Astrocyte (in vitro differentiated cells and primary cell): ENCODE measurements at places on chromosomes 11 and 22. TPM values are rescaled to one million over a fixed set of nuclear protein-coding genes. Genes with fewer than 3 reads are reported as not detected.

- no peak for DNase-seq
Observed at GRCh38 chr22:35359380-35360065, 21.4 kb upstream of the HMOX1 start.

- DNase-seq = peak; percentile 44
Observed at GRCh38 chr11:18243783-18244362, 4.6 kb downstream of the SAA2 start.

DNA sequence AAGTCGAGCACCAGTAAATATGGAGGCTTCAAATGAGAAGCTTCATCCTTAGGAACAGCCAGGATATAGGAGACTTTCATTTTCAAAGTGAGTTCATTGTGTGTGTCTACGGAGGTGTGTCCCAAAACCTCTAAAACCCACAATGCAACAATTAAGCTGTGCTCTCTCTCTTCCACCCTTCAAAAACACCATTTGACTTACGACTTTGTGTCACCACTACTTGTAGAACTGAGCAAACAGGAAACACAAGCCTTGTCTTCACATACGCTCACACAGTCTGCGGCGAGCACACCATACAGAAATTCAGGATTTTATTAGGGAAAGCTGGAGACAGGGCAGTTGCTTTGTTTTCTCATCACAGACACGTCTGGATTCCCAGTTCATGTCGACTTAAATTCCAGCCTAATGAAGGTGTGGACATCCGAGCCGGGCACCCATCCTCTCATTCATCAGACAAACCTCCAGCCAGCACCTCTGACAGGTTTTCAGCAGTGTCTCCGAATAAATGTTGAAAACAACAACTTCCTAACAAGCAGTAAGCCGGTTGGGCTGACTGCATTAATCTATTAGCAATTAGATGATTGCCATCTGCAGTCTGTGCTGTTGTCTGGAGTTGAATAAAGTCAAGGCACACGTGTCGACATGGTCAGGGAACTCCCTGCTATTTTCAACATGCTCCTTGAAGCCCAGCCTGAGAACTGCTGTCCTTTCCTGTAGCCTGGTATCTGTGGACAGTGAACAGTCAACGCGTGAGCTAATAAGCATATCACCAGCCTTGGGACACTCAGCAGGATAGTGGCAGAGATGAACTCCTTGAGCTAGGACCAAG is 1411.1 kb downstream of the BRD1 start:
- no peak for DNase-seq

GRCh38 chr22:39179401-39179827 is 26.9 kb upstream of the CBX7 start:
- DNase-seq = no peak

ANO9 gene
- total RNA-seq = 0.82 and 1.9 TPM in 2 replicates

DNA sequence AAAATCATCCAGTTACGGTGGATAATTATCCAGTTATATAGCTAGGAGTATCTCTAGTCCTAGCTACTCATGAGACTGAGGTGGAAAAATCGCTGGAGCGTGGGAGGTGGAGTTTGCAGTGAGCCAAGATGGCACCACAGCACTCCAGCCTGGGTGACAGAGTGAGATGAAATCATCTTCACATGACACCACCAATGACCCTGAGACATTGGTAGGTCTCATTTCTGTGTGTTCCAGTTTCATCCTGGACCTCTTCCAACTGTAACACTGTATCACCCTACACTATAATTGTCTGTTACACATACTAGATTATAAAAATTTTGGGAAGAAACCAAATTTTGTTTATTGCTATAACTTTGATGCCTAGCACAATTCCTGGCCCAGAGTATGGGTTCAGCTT is 446.8 kb downstream of the TMEM135 start:
- no peak for DNase-seq

RHOG gene
- total RNA-seq = 54.5 and 54.7 TPM in 2 replicates

CRACR2B gene
- total RNA-seq = 2.6 TPM in 2 replicates

- DNase-seq = no peak
Observed at GRCh38 chr11:61861634-61862033, 29.7 kb downstream of the FADS3 start.

DNA sequence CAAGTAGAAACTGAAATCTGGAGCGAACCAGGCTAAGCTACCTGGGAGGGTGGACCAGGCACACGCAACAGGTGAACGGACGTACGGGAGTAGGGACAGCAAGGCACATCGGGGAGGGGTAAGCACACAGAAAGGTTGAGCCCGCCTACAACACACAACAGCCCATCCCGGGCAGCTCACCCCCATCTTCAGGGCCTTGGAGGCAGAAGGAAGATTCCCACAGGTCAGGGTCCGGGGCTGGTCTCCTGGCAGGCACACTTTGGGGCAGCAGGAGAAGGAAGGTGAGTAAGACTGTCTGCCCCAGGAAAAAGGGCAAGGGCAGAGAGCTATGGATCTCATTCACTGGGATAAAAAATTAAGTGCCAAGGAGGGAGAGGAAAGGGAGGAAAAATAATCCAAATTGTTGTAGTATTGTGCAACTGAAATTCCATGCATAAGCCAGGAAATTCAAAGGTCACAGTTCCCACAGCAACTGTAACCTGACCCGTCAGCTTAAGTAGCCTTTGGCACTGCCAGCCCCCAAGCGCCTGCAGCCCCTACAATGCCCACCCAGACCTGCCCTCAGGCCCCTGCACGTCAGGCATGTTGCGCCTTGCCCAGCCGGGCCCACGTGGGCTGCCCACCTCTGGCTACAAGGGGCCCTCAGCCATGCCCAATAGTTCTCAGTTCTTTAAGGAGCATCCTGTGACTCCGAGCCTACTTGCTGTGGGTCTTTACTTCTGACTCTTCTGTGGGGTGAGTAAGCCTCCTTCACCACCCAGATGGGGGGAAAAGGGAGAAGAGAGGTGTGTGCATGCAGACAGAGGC is 51.8 kb downstream of the MICAL3 start:
- peak; percentile 82 for DNase-seq

ZBTB16 gene
- 0.36 and 0.50 TPM in 2 replicates for total RNA-seq

TUB gene
- 5.7 and 6.0 TPM in 2 replicates for total RNA-seq

GRCh38 chr22:23753385-23753784 is 840 bp downstream of the VPREB3 start:
- no peak for DNase-seq

CALCA gene
- not detected in 2 replicates for total RNA-seq

DNA sequence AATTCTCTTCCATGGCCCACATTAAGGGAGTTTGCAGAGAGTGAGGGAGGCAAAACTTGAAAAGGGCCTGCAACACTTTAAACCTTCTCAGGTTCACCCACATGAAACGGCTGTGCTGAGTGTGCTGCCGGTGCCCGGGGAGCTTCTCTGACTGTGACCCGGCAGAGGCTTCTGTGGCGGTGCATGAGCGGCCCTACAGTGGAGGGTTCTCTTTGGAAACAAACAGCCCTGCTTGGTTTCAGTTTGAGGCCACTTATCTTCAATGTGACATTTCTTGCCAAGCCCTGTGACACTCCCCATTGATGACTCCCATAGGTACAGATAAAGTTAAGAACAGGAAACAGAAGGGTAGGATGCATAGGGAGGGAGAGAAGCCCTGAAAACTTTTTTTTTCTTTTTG is 31.8 kb downstream of the FAM118A start:
- DNase-seq = no peak

DNA sequence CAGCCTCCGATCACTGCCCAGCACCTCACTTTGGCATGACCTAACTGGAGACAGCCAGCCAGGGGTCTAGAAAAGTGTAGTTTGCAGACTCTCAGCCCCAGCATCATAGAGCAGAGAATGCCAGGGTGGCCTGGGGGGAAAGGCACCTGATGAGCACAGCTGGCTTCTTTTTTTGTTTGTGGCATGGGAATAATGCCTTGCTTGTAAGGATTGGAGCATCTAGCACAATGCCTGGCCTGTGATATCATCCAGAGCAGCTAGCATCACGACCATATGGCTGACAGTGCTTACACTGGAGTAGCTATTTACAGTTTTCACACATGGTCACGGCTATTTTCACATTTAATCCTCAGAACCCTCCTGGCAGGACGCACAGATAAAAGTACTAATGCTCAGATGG is 594.8 kb upstream of the B3GAT1 start:
- DNase-seq = no peak

DNA sequence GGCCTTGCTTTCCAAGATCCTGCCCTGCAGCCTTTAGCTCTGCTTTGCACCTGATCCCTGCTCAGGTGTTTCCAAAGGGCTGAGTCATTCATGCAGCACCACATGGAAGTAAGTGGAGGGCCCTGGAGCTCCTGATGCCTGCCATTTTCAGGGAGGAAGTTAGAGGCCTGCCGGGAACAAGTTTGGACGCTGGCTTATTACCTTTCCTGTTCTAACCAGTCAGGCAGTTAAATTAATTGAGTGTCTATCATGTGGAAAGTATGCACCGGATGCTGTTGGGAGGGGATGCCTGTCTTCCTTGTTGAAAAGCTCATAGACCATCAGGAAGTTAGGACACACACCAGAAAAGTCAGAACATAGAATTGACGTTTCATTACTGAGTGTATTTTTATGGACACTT is 73.7 kb upstream of the PLET1 start:
- DNase-seq = no peak

MUC2 gene
- total RNA-seq = not detected in 2 replicates

DNA sequence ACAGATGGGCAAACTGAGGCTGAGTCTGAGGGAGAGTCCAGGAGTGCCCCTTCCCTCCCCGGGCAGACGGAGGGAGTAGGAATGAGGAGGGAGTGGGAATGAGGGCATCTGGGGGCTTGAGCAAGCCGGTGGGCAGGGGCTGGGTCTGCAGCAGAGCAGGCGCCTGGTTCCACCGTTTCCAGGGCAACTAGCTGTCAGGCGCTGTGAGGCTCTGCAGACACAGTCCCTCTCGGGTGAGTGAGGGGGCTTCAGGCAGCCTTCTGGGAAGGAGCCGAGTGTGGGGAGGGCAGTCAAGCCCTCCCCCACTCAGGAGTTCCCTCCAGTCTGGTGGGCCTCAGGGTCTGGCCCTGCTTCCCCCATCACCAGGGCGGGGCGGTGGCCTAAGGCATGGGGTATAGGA is 19.0 kb downstream of the TMEM258 start:
- DNase-seq = no peak

RBMXL2 gene
- not detected in 2 replicates for total RNA-seq

GRCh38 chr11:111329306-111330204 is 31.2 kb downstream of the POU2AF3 start:
- DNase-seq = no peak

DNA sequence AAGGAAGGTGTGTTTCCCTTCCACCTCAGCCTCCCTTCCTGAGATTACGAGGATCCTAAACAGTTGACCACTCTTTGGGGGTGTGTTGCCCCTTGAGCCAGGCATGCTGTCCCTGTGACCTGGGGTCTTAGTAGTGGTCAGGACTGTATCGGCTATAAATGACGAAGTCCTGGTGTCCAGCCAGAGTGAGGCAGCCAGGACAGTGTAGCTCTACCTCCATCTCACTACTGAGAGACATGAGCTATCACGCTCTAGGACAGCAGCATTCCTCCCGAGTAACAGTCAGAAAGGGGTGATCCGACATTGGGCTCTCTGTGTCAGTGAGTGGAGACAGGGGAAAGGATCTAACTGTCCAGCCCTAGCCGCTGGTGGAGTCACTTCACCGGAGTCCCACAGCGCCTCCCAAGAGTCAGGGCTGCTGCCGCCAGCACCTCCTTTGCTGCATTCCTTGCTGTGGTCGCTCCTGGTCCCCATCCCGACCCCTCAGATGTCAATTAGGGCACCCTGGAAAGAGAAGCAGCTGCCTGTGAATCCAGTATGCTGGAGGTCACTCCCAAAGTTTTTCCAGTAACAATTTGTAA is 3.3 kb upstream of the B3GNT6 start:
- no peak for DNase-seq

DNA sequence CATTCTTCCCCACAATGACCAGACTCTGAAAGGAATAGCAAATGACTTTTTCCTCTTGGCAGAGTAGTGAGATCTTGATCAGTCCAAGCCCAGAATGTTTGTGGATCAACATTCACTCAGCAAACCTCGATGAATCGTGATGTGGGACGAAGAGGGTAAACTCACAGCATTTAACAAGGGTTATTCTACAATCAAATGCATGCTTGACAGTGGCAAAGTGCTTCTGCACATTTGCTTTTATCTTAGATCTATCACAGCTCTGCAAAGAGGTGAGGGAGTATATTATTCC is 31.8 kb downstream of the TMPRSS5 start:
- DNase-seq = no peak

ANGPTL5 gene
- not detected in 2 replicates for total RNA-seq

- peak; percentile 95 for DNase-seq
Observed at GRCh38 chr11:113189909-113190667, 124.3 kb upstream of the TTC12 start.

DNA sequence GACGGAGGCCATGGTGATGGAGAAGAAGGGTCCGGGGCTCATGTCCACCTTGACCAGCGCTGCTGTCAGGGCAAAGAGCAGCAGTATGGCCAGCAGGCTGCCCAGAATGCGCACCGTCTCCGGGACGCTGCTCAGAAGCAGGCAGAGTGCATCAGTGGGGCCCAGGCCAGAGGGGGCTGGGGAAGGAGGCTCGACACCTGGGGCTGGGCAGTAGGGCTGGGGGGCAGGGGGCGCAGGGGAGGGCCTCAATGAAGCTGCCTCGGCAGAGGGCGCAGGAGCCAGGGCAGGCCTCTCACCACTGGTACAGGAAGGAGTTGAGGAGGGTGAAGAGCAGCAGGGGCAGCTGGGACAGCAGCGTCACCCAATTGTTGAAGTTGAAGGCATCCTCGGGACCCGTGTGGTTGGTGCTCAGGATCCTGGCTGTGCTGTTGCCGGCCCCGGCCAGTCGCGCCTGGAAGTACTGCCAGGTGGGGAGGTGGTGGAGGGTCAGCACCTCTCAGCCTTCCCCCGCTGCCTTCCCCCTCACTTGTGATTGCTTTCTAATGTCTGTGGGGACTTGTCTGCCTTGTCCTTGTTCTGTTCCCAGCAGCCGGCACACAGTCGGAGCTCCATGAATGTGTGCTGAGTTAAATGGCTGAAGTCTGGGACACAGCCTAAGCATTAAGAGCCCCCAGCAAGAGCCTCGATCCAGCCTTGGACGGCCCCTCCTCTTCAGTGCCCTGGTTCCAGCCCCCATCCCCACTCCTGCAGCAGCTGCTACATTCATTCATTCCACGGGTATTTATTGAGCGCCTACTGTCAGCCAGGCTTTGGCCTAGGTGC is 2.3 kb downstream of the SLC29A2 start:
- DNase-seq = no peak

MYO18B gene
- total RNA-seq = 0.07 TPM in 2 replicates

DNA sequence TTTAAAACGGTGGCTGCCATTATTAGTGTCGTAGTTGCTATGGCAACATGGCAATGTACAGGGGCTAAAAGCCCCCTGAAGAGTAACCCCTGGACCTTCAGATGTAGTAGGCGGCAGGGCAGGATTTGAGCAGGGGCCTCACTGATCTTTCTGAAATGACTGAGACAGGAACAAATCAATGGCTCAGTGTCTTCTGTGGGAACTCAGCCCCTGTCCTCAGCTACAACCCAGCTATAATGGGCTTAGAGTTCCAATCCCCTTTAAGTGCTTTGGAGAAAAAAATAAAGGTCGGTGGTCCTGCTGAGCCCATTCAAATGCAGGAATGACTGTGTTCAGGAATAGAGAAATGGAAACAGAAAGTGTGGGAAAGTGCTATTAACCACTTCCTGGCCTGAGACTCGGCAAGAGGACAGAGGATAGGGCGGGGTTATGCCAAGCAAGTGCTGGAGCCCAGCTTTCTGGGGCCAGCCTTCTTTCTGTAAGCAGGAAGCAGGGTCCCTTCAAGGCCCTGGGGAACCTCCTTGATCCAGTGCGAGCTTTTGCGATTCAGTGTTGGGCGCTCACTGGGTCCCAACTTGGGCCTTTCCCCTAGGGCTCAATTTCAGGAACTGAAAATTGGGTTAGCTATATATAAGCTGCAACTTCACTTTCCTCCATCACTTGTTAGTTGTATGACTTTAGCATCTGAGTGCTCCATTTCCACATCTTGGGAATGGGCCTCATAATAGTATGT is 6.1 kb upstream of the CD82 start:
- DNase-seq = no peak

GRCh38 chr11:132607575-132607974 is 924.7 kb downstream of the OPCML start:
- no peak for DNase-seq

TEX12 gene
- not detected in 2 replicates for total RNA-seq

SLC43A1 gene
- total RNA-seq = 3.5 and 4.5 TPM in 2 replicates
